ENCODE measurements at places on chromosomes 5 and 9. TPM values are rescaled to one million over a fixed set of nuclear protein-coding genes. Genes with fewer than 3 reads are reported as not detected.

DNA sequence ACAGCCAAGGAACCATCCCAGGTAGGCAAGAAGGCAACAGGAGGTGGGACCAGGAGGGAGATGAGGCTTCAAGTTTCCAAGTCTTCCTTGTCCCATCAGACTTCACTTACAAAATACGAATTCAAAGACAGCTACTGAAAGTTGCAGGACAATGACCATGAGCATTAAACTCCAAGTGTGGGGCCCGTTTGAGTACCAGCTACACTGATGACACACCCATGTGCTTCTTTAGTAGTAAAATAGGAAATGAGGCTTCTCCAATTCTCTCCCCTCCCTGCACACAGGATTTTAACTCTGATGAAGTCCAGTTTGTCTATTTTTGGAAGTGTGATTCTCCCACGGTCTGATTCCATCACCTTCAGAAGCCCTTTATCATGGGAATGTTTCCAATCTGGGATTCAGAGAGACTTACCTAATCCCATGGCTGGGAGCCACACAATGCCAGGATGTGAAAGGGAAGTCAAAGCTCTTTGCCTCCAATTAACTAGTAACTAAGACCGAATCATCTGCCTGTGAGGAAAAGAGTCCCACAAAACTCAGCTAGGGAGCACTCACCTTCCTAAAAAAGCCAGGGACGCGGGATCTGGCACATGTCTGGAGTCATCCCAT lies 222.8 kb upstream of the MSX2 start:
- DNase-seq: no peak

- no peak for DNase-seq
These were observed 69.3 kb upstream of the MELK start for GRCh38 chr9:36503172-36504088.

GRCh38 chr9:95176755-95177319 lies 140.7 kb downstream of the FANCC start:
- no peak for DNase-seq

DNA sequence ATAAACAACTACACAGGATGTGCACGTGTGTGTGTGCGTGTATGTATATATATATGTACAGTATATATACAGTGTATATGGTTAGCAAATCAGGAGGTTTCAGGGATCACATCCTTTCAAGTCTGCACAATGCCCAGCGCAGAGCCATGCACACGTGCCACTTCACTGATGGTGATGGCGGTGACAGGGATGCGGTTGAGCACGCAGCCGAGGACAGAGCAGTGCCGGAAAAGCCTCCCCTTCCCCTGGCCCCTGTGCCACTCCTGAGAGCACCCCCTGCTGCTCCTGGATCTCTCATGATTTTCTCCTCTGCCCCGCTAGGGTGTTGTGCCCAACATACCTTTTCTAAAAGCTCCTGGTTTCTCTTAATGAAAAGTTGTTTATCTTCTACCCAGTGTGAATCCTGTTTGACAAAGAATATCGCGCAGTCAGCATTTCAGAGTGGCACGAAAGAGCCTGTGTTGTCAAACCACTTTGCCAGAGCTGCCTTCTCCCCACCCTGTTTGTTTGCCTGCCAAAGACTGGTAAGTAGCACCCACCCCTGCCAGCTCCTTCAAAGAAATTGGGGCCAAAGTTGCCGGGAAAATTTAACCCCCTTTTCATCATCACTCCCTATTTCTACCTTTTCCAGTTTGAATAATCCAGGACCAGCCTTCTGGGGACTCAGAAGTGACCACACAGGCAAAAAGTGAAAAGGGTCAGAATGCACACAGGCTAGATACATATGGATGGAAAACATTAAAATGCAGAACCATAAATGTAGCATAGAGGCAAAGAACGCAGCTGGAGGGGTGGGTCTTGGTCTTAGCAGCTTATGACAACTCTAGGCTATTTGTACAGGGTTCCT lies 126.2 kb upstream of the DPYSL3 start:
- DNase-seq: no peak

- DNase-seq: no peak
These were observed 14.7 kb downstream of the FBP1 start for GRCh38 chr9:94624629-94625028.

DNA sequence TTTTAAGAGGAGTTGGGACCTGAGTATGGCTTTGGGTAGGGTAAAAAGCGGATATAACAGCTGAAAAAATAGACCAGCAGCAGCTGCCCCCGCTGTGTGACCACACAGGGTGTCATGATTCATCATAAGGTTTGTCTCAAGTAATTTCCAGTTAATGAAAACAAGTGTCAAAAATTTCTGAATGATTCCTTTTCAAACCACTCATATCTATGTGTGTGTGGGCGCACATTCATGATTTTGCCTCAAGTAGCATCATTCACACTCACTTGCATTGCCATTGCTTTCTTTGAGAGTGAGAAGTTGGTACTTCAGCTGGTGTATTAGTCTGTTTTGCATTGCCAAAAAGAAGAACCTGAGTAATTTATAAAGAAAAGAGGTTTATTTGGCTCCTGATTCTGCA lies 12.1 kb upstream of the TNFAIP8 start:
- no peak for DNase-seq

DNA sequence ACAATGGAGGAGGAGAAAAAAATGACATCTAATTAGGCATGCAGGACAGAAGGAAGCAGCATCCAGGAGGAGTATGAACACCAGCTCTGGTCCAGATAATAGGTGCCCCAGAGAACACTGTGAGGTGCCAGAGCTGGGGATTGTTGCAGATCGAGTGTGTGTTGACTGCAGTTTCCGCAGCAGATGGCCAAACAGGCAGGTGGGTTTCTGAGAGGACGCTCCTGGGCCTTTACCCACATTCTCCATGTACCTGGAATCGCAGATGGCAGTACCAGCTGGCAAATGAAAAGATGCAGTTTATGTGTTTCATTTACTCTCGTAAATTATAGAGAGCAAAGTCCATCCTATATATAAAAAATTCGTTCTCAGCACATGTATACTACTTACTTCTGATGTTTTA lies 182.2 kb upstream of the ISL1 start:
- DNase-seq: no peak

DNA sequence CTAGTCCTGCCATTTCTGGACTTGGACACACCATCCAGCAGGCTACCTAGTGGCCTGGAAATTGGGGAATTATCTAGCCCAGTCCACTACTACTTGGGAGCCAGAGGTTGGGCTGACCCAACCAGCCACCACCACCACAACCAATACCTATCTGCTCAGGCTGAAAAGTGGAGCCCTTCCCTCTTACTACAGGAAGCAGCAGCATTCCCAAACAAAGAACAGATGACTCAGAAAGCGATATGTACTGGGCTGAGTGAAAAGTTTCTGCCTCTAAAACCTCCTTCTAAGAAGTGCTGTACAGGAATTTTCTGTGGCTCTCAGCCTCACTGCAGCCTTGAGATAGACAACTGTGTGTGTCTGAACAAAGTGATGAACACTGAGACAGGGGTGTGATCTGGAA lies 279.4 kb downstream of the CDH10 start:
- no peak for DNase-seq

GRCh38 chr9:129910628-129911567 lies 75.6 kb downstream of the USP20 start:
- DNase-seq: no peak

DNA sequence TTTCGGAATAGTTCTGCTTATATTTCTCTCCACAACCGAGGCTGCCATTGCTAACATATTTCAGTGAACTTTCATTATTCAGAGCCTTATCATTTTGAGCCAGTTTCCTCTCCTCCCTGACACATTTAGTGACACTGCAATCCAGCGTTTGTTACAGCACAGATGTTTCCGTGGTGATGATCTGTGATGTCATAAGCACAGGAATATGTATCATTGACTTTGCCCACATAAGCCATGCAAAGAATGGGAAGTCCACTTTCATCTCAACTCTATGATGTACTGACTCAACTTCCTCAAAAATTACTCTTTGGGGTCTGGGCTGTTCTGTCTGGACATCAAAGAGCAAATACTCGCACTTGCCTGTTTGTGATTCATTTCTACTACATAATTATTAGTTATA lies 291.8 kb downstream of the EBF1 start:
- no peak for DNase-seq

DNA sequence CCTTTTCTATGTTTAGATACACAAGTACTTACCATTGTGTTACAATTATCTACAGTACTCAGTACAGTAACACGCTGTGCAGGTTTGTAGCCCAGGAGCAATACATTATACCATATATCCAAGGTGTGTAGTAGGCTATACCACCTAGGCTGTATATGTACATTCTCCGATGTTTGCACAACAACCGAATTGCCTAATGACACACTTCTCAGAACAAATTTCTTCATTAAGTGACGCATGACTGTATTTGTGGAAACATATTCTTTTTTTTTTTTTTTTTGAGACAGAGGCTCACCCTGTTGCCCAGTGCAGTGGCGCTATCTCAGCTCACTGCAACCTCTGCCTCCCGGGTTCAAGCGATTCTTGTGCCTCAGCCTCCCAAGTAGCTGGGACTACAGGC lies 4.0 kb upstream of the RAD23B start:
- DNase-seq: no peak

DNA sequence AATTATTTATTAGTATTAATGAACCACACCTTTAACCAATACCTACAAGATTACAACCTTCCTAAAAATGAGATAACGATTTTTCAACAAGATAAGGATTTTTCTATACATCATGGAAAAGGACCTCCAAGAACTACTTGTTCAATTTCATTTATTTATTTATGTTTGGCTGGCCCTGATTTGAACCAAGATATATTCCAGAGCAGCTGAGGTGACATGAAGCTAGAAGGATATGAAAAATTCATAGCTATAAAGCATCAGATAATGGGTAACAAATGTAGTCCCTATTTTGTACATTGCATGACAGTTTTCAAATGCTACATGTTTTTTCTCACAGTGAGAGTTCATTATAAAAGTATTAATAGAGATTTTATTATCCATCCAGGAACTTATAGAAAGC lies 798.5 kb upstream of the ARRDC3 start:
- DNase-seq: no peak

CDC25C gene
- polyA plus RNA-seq: 11.8 TPM

COL23A1 gene
- not detected for polyA plus RNA-seq

ARSI gene
- polyA plus RNA-seq: 4.2 TPM
